ENCODE measurements at places on chromosomes 2 and 18.

- no peak for DNase-seq
Measured at GRCh38 chr18:40371673-40372072, 1583.4 kb upstream of the PIK3C3 start.

DNA sequence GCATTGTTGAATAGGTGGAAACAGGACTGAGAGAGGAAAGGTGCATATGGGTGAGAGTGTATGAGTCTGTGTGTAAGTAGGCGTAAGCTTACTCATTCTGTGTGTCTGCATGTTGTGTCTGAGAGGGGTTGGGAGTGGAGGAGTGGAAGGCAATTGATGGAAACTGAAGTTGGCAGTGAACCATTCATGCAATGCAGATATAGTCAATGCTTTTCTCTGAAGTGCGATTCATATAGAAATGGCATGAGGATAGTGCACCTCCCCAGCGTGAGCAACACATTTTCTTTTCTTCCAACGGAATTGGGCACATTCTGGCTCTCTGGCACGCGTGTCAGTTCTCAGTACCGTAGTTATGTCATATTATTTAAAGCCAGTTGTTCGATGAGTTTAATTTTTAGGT lies 250.5 kb downstream of the NYAP2 start:
- DNase-seq, result no peak

- no peak for DNase-seq
Measured at GRCh38 chr18:24923138-24923537, 428.8 kb downstream of the ZNF521 start.

DNA sequence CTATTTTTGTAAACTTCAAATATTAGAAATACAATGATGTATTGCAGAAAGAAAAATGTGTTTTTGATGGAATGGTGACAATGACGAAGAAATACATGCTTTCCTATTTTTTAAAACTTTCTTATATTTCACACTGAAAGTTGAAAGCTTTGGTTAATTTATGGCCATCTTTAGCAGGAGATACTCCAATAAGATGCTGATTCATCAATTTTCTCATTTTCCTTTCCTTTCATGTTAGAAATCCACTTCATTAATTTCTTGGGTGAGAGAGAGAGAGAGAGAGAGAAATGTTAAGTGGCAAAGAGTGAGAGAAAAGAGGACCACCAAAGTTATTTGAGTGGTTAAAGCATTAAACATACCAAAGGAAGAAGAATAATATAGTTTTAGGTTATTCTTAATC lies 28.6 kb upstream of the MAP2 start:
- no peak for DNase-seq

- no peak for DNase-seq
Measured at GRCh38 chr18:43650426-43650825, 373.1 kb upstream of the SYT4 start.

- no peak for DNase-seq
Measured at GRCh38 chr2:73868204-73868978, 24.4 kb upstream of the ACTG2 start.

DNA sequence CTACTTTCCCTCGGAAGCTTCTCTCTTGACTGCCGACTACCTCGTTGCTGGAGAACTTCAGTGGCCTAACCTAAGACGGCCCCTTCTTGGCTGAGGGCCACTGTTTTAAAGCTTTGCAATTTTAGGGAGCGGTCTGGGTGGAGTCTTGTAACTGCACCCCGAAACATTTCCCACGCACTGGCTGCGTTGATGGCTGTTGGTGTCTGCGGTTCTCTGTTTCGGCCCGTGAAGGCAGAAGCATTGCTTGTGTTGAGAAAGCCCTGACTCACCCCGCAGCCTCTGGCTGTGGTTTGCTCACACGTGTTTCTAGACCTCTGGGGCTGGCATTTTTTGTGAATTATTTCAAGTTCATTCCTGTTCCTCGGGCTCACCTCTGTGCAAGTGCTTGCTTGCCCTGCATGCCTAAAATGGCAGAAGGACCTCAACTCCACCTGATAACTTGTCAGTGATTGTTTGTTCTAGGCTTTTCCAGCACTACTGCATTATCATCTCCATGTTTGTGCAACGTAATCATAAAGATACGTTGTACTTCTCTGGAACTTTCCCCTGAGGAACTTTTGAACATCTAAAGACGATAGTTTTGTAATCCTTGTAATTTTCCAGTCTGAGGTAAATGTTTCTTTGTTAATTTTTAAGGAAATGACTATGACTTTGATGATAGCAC lies 94.2 kb upstream of the DLX2 start:
- no peak for DNase-seq

DNA sequence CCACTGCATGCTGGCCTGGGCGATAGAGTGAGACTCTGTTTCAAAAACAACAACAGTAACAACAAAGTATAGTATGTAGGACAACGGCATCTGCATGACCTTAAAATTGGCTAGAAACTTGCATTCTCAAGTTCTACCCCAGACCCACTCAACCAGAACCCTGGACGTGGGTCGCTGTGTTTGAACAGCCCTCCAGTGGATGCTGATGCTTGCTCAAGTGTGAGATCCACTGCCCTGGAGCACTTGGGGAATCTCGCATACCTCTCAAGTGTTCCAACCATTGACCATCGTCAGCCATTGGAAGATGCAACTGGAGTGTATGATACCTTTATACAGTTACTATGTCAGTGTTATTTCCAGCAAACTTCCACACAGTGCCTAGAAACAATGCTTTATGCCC lies 435.9 kb downstream of the DCDC2C start:
- no peak for DNase-seq

- peak; percentile 84 for DNase-seq
Measured at GRCh38 chr2:10285556-10286198, 17.0 kb upstream of the HPCAL1 start.

GRCh38 chr2:133303150-133303549 lies 265.1 kb downstream of the NCKAP5 start:
- DNase-seq, result no peak

DNA sequence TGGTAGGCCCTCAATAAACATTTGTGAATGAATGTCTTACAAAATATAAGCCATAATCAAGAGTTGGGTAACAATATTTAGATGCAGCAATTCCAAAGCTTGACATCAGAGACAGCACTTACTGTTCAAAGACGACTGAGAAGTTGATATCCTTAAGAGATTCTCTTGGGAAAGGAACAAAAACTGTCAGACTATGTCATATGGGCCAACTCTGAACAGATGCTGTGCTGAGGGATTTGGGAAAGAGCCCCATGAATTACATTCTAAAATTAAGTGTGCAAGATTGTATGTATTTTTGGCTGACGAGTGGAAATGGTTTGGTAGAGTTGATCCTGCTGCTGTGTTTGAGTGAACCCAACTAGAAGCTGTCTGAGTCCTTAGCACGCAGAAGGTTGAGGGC lies 250.7 kb upstream of the LINC00305 start:
- DNase-seq, result no peak

DNA sequence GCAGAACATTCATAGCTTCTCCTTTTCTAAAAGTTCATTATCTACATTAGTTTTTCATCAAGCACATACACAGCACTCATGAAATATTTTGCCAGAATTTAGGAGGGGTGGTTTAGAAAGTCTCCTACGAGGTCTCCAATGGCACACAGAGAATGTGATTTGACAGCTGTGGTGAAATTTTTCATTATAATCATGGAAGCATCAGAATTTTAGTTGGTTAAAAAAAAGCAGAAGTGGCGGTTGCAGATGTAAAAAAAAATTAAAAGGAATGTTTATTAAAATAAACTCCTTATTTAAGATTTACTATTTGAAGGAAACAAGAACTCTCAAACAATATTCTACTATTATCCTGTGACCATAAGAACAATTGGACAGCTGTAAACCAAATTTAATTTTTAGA lies 10.8 kb upstream of the RHBDD1 start:
- DNase-seq, result no peak

DNA sequence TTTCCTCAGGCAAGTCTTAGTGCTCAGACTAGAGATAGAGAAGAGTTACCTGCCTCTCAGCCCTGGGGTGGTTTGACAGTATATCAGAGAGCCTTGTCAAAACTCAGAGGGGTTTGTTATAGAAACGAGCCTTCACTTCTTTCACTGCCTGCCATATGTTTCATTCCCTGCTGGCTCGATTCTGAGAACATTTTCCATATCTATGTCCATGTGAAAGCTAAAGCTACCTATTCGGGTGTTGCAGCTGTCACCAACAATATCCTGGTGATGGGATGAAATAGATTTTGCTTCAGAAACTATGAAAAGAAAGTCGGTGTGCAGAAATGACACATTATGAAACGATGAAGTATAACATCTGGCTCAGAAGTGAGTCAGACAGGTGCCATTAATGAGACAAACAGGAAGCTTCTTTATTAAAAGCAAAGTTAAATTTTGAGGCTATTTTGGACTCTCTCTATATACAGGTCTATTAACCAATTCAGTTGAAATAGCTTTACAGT lies 56.1 kb upstream of the TANK start:
- DNase-seq, result no peak

- no peak for DNase-seq
Measured at GRCh38 chr2:204964414-204964813, 419.1 kb downstream of the PARD3B start.

GRCh38 chr18:3624935-3625741 lies 175.2 kb downstream of the TGIF1 start:
- DNase-seq, result no peak

- no peak for DNase-seq
Measured at GRCh38 chr2:74188018-74188601, 9.4 kb upstream of the MOB1A start.

GRCh38 chr2:95231723-95232122 lies 24.4 kb downstream of the ZNF892 start:
- DNase-seq, result peak; percentile 59

DNA sequence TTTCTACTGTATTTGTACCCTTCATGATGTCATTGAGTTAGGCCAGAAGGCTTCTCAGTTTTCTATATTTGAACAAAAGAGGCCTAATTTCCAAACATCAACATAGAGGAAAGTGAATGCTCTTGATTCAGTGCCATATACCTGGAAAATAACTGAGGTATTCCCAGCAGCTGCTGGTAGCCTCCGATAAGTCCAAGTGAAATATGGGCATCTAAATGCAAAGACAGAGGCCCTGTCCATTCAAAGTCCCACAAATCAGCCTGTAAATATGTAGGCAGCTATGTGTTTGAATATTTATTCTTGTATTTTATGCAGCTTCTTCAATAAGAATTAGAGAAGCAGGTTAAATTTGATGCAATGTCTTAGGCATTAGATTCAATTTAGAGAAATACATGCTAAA lies 89.5 kb upstream of the DPP10 start:
- no peak for DNase-seq

DNA sequence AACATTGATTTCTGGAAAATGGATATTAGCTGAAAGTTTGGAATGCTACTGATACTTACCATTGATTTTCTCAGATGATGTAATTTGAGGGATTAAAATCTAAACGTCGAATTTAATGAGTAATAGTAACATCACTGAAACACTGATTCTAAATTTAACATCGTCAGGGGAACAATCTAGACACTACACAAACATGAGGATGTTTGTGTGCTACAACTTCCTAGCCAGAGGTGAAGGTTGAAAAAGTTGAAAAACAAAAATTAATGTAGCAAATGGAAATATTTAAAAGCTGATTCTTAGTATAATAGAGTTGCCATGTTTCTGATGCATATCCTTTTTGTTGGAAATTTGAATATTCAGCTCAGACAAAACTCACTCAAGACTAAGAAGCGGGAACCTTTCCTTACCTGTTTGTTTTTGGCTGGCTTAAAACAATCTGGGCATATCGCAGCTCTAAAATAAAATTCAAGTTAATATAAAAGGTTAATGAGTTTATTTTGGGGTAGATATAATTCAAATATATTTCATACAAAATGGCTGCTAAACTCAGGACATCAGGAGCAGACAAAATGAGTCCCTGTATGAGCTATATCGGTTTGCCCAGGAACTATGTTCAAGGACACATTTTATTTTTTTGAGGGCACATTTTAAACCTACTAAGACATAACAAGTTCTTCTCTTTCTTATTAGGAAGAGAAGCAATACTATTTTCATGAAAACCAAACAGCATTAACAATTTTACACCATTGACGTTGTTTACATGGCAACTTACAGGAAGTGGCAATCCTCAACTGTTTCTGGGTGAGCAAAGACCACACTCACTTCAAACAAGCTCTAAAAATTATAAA lies 52.6 kb upstream of the PEX13 start:
- no peak for DNase-seq

DNA sequence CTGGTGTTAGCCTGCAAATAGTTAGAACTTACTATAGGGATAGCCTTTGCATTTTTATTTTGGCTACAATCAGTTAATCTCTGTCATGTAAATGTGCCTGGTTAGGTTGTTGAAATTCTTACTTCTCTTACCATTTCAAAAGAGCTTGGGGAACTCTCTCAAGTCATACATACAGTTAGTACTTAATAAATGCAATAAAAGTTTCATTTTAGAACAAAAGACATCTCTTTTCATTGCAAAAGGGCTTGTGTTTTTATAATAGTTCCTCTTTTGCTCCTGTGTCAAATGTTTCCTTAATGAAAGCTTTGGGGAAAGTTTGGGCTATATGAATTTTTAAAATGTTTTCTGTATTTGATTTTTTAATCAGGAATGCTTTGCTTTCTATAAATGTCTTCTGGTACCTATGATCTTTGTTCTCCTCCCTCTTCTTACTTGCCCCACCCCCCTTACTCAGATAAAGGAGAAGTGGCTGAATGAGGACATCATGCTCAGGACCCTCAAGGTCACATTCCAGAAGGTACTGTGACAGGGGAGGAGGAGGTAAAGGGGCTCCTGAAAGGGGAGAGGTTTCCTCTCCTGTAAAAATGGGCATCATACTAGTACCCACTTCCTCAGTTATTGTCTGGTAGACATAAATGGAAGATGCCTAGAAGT lies 13.6 kb downstream of the PTPN18 start:
- no peak for DNase-seq

GRCh38 chr2:205889114-205889513 lies 196.9 kb downstream of the INO80D start:
- no peak for DNase-seq

- DNase-seq, result no peak
Measured at GRCh38 chr2:85064927-85065577, 68.1 kb upstream of the TCF7L1 start.

- no peak for DNase-seq
Measured at GRCh38 chr2:237665713-237666143, 38.3 kb downstream of the LRRFIP1 start.

DNA sequence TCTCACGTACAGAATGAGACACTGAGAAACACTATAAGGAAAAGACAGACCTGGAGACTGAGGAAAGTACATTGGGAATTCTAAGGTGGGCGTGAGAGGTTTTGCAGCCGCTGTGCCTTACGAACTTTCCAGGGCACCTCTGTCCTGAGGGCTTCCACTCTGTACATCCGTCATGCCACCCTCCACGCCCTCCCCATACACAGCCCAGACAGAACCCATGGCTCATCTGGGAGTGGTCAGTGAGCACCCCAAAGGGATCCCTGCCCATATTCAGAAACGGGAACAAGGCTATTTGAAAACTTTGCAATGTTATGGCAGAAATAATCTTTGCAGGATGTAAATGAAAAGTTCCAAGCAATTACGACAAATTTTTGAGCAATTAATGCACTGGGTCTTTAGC lies 95.4 kb upstream of the ZNF532 start:
- no peak for DNase-seq

GRCh38 chr2:64502860-64503259 lies 21.3 kb upstream of the AFTPH start:
- no peak for DNase-seq

GRCh38 chr18:48781163-48781987 lies 169.4 kb downstream of the SMAD7 start:
- peak; percentile 82 for DNase-seq

- no peak for DNase-seq
Measured at GRCh38 chr2:31236433-31237205, 2.7 kb downstream of the EHD3 start.

Data from hippocampal formation (tissue), 2 donors.